ENCODE measurements at places on chromosomes 11 and 22.

DNA sequence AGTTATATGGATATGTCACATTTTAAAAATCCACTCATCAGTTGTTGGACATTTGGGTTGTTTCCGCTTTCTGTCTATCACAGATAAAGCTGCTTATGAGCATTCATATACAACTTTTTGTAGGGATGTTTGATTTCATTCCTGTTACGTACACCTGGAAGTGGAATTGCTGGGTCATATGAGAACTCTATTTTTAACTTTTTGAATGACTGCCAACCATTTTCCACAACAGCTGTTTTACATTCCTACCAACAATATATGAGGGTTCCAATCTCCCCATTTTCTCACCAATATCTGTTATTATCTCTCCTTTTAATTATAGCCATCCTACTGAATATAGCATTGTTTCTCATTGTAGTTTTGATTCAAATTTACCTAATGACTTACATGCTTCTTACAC, 172.0 kb downstream of the UVRAG start:
- no peak for DNase-seq

DNA sequence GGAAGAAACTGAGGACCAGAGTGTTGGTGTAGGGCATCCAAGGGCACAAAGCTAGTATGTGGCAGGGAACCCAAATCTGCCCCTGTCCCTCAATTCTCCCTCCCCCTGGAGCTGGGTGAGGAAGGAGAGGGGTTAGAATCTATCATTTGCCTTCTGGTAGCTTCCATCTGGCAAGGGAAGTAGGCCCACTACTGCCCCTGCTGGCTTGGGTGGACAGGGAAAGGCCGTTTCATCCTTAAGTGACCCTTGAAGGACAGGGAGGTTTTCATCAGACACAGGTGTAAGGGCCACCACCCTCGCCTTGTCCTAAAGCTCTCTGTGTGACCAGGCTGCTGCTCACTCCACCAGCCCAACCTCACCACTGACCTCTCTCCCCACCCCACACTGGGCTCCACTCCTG, 22.1 kb downstream of the NECTIN1 start:
- DNase-seq: no peak

- DNase-seq: no peak
Measured at GRCh38 chr11:92759571-92760214, 209.8 kb upstream of the MTNR1B start.

DNA sequence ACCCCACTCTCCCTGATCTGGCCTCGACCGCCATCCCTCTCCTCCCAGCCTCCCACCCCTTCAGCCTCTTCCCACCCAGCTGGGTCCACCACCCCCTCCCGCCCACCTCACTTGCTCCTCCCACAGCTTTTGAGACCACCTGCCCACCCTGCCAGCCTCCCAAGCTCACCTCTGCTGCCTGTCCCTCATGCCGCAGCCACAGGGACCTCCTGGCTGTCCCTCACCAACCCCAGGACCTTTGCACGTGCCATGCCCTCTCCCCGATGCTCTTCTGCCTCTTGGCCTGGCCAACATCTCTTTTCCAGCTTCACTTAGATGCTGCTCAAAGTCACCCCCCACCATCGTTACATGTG, 6.5 kb downstream of the PNPLA5 start:
- no peak for DNase-seq

DNA sequence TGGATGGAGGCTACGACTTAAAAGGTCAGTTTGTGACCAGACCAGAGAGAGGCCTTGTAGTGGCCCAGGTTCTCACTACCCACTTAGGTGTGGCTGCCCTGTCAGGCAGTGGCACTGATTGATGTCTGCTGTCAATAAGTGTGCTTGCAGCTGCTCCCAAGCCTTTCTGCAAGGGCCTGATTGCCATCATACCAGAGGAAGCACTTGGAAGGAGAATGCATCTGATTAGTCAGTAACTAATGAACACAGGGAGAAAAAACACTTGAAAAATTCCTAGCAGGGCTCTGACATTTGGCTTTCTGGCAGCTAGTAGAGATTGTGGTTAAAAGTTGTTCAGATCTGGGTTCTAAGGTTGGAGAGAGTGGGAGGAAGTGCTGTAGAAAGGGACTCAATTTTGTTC, 107.5 kb downstream of the NAV2 start:
- no peak for DNase-seq

- DNase-seq: no peak
Measured at GRCh38 chr11:62030071-62030684, 62.7 kb upstream of the FTH1 start.

GRCh38 chr22:23520863-23521440, 59.1 kb downstream of the IGLL1 start:
- no peak for DNase-seq

DNA sequence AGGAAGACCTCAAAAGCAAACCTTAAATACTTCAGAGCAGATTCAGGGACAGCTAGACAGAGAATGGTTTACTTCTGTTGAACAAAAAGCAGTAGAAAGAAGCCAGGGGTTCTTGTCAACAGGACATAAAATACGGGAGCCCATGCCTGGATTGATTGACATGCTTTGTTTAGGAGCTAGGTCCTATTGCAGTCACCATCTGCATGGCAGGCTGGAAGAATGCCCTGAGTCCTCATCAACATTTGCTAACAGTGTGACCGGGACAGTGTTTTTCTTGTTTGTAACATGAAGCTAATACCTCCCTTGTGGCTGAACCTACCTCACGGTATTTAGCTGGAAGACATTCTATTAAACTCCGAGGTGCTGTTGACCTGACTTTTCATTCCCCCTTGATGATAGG, 225.4 kb downstream of the NTM start:
- no peak for DNase-seq

DNA sequence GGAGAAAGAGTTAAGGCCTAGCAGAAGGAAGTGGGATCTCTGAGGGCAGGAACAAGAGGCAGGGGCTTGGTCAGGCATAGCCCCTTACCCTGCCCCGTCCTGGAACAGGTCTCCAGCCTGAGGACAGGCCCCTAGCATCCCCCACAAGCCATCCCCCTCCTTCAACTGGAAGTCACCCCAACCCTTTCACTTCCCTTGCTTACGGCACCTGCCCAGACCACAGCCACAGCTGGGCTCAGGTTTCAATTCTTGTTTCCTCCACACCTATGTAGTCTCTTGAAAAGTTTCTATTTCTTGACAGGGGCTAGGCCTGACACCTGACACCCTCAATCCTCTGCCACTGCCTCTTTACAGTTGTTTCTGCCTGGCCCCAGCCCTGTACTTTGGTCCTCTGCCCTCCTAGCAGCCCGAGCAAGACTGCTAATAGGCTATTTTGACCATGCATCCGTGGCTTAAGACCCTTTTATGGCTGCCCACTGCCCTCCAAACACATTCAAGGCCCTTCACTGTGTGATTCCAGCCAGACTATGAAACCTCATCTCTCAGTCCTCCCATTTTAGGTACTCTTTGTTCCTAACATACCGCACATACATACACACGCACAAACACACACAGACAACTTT, 10.9 kb upstream of the FCHSD2 start:
- peak; percentile 16 for DNase-seq

- DNase-seq: peak; percentile 63
Measured at GRCh38 chr11:5596607-5597201, at the start of gene TRIM6. Gene TRIM6 (plus strand): TSS chr11:5596637. CDS start chr11:5596898, 261 bp downstream.

GRCh38 chr11:27158456-27159334, 118.1 kb downstream of the BBOX1 start:
- peak; percentile 76 for DNase-seq

DNA sequence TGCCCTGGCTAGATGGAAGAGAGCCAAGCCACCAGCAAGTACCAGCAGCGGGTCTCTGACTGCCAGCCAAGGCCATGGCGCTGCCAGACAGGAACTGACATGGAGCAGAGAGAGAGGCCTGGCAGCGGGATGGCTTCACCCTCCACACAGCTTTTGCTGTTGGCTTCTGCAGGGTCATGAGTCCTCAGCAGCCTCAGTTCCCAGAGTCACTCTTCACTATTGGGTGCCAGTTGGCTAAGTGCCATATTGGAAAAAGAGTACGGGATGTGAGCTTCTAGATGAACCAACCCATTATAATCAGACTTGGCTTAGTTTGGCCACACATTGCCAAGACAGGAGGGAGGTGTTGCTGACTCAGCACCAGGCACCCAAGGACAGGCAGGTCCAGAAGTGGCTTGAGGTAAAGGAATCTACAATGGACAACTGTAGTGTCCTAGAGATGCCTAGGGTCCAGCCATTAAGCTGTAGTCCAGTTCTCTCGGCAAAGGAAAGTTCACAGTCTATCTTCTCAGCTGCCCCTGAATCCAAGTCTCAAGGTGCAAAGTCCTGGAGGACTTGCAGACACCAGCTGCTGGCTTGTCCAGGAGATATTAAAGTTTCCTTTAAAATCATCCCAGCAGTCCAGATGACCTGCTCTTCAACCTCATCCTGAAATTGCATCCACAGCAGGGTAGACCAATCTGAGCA, 40.7 kb upstream of the POU2AF1 start:
- no peak for DNase-seq

GRCh38 chr22:30833322-30833721, 135.3 kb downstream of the MORC2 start:
- no peak for DNase-seq

GRCh38 chr22:20034143-20034542, 13.2 kb downstream of the TANGO2 start:
- DNase-seq: no peak

DNA sequence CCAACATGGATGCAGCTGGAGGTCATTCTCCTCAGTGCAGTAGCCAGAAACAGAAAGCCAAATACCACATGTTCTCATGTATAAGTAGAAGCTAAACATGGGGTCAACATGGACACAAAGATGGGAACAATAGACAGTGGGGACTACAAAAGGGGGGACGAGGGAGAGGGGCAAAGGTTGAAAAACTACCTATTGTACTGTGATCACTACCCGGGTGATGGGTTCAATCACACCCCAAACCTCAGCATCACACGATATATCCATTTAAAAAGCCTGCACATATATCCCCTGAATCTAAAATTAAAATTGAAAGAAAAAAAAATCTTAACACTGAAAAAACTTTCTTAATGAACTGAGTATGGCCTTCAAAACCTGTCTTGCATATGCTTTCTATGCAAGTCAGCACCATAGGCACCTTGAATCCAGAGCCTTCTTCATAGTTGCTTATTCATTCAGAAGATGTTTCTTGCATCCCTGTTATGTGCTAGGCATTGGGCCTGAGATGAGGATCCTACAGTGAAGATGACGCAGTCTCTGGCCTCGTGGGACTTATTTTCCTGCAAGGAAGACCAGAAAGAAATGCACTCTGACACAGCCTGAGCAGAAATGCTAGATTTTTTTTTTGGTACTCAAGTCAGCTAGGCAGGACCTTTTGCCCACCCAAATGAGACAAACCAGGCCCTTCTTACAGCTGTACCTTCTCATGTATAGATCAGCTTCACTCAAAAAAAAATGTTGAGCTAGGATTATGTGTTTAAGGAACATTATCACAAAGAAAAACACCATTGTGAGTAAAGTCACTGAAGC, 21.0 kb downstream of the NNMT start:
- DNase-seq: no peak

- no peak for DNase-seq
Measured at GRCh38 chr11:6027501-6027900, 3.1 kb downstream of the OR56A1 start.

GRCh38 chr11:34300026-34300925, 57.5 kb downstream of the ABTB2 start:
- DNase-seq: no peak

- DNase-seq: no peak
Measured at GRCh38 chr11:120089036-120090001, 48.6 kb downstream of the TRIM29 start.

DNA sequence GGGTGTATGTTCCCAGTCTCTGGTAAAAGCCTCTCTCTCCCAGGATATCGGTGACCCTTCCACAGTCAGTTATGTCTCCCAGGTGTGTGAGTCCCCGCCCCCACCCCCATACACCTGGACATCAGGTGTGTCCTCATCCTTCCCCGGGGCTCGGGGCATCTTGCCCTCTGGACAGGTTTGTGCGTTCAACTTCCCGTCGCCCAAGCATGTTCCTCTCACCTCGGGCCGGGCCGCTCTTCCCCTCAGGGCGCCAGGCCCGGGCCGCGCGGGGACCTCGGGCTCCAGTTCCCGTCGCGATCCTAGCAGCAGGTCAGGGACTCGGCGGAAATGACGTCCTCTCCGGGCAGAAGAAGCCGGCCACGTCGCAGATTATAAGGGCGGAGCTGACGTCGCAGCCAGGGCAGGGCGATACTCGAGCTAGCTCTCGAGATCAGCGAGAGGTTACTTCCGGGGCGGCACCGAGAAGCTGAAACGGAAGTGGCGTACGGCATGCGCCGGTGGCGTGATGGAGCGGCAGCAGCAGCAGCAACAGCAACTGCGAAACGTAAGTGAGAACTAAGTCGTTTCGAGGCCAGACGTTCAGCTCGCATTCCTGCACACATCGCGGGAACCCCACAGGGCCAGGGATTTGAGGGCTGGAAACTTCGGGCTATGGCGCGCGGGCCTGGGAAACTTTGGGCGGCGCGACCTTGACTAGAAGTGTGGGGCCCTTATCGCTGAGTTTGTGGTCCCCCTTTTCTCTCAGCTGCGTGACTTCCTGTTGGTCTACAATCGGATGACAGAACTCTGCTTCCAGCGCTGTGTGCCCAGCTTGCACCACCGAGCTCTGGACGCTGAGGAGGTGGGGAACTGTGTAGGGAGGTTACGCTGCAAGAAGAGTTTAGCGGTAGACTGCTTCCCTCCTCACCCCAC, at the start of the genes ARFIP2 and TIMM10B:
TSS of gene ARFIP2 (minus strand) at position 320 of the 912 bp plus-strand sequence. CDS start 910 bp downstream, outside the sequence.
TSS of gene TIMM10B (plus strand) at position 490 of the 912 bp plus-strand sequence. CDS start at position 506, 16 bp downstream.
- DNase-seq: peak; percentile 97

GRCh38 chr11:67484847-67485311, 2.1 kb downstream of the AIP start:
- no peak for DNase-seq

DNA sequence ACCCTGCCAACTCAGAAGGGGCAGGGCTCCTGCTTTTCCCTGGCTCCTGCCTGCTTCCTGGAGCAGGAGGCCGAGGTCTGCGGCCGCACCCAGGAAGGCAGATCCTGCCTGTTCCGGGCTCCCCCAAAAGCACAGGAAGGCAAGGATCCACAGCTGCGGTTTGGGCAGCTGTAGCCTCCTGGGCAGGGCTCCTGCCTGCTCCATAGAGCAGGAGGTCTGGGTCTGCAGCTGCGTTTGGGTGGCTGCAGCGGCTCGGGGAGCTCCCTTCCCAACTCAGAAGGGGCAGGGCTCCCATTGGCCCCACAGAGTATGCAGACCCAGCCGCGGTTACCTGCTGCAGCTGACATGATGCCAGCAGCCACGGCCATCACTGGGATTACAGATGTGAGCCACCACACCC, 5.5 kb downstream of the UPK2 start:
- DNase-seq: no peak
